ENCODE measurements at places on chromosomes 2 and 18.

DNA sequence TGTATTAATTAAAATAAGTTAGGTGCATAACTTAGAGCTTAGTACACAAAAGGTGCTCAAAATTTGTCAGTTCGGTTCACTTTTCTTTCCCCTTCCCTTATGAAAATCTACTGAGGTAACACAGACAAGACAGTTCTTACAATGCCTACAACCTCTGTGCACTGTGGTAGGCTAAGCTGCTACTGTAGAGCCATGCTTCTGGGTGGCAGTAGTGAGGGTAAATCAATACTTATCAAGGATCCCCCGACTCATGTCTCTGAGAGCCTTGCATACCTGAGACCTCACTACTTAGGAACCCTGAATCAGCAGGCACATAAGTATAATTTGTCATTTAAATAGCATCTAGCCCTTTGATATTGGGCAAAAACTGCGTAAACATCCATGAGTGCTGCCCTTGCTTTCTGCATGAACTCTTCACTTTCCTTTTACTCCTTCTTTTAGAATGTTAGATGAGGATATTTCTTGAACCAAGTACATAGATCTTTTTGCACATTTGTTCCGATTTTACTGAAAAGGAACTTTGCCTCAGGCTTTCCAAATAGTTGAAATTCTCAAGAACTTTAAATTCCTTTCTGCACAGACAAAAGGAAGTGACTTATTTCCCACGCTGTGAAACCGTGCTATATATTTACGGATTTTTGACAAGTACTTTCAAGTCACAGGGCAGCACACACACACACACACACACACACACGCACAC, 234.4 kb downstream of the TRIB2 start:
- no peak for ATAC-seq

DNA sequence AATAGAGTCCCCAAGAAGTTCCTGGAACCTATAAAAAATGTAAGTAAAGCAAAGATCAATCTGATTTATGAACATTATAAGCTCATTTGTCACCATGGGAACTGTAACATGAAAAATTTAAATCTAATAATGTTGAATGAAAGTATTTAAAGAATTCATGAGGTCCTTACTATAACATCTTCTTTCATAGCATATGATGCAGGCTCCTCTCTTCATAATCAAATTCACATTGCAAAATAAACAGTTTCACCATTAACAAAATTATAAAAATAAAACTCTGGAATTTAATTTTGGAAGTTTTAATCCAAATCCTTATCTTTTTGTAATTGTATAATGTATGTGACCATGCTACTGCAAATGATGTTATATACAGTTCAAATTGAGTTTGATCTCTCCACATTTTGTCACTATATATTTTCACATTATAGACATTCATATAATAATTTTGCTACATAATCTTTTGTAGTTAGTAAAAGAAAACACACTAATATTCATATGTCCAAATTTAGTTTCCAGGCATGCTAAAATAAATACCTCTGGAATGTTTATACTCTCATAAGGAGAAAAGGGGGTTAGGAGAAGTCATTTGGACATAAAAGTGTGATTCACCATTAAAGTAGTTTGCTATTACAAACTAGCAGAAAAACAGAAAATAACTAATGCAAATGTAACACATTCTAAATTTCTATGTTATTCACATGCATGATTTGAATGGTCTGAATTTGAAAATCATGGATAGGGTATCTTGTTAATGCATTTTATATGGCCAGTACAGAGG, 954.1 kb downstream of the DSC3 start:
- ATAC-seq: no peak

DNA sequence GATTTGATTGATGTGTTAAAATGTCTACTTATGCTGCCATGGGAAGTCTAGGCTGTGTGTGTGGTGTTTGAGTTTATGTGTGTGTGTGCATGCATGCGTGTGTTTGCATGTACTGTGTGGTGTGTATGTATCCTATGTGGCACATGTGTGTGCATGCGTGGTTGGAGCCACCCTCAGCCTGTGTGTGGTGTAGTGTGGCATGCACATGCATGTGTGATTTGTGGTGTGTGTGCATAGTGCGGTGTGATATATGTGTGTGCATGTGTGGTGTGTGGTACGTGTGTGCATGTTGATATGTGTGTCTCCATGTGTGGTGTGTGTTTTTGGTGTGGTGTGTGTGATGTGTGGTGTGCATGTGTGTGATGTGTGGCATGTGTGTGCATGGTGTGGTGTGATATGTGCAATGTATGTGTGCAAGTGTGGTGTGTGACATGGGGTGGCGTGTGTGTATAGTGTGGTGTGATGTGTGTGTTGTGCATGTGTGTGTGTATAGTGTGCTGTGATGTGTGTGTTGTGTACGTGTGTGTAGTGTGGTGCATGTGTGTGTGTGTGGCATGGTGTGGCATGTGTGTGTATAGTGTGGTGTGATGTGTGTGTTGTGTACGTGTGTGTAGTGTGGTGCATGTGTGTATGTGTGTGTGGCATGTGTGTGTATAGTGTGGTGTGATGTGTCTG, 66.6 kb upstream of the HDAC4 start:
- ATAC-seq: no peak

DNA sequence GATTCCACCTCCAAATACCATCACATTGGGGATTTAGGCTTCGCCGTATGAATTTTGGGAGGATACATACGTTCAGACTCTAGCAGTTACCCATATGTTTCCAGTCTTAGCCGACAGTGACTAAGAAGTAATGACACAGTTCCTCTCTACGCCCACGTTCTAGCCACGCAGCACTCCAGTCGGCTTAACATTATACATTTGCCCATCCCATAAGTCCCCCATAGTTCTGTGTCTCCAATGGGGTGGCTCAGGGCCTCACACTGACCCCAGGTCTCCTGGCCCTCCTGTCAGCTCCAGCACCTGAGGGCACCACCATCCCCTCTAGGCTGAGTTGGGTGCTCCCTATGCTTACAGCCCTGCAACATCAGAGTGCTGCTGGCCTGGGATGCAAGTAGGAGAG, 18.4 kb upstream of the CNDP2 start:
- no peak for ATAC-seq

GRCh38 chr2:121288454-121289231, 3.6 kb upstream of the TFCP2L1 start:
- no peak for ATAC-seq

GRCh38 chr2:191803007-191803406, 43.9 kb downstream of the CAVIN2 start:
- ATAC-seq: no peak

All from activated T-helper 17 cell treated with anti-CD3 and anti-CD28 coated beads, Interleukin-2, amount 50 U/mL, for 72 hours (primary cell).